ENCODE measurements at places on chromosomes 16 and 17.
A peak's percentile ranks its signal among the peaks of the same experiment; 100 is the strongest.

DNA sequence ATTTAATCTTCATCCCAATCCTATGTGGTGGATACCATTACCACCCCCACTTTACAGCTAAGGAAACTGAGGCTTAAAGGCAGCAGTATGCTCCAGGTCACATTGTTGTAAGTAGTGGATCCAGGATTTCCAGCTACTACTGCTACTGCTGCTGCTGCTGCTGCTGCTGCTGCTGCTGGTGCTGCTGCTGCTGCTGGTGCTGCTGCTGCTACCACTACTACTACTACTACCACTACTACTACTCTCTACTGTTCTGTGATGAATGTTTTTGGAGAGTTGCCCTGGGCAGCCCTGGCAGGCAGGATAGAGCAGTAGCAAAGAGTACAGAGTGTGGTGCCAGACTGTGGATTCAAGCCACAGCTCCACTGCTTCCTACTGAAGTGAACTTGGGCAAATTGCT, 49.3 kb upstream of the SLC12A3 start:
- DNase-seq, result no peak

DNA sequence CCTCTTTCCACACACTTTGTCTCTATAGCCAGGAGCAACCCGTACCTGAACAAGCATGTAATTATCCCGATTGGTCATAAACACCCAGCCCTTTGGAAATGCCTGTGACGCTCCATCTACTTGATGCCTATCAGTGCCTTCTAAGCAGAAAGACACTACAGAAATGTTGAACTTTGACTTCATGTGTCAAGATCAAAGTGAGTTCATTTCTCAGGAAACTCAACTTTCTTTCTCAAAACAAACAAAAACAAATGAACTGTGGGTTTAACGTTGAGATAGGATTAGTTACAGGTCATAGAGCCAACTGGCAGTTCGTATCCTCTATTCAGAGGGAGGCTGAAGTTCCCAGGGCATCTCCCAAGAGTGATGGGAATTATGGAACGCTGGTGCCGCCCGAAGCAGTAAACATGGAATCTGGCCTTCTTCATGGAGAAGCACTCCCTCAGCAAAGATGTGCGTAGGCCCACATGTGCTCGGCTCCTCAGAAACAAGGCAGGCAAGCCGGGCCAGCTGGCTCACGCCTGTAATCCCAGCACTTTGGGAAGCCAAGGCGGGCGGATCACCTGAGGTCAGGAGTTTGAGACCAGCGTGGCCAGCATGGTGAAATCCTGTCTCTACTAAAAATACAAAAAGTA, 9.5 kb downstream of the SLC6A4 start:
- peak; percentile 17 for DNase-seq

DNA sequence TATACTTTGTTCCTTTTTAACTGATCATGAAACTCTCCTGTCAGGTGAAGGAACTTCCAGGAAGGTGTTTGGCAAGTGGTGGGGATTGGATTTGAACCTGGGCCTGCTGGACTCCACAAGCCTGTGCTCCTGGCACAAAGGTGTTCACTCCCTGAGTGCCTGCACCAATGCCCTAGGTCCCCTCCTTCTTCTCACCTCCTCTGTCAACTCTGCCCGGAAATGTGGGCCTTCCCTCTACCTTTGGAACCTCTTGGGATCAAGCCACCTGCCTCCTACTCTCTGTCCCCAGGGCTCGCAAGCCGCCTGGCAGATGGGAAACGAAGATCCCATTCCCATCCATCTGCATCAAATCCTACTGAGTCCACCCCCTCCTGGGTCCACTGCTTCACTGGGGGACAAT, 40.0 kb downstream of the RTN4RL1 start:
- DNase-seq, result no peak

GRCh38 chr16:53844804-53845203, 140.8 kb downstream of the FTO start:
- DNase-seq, result no peak

GRCh38 chr17:39573447-39574298, 34.0 kb downstream of the NEUROD2 start:
- no peak for DNase-seq

DNA sequence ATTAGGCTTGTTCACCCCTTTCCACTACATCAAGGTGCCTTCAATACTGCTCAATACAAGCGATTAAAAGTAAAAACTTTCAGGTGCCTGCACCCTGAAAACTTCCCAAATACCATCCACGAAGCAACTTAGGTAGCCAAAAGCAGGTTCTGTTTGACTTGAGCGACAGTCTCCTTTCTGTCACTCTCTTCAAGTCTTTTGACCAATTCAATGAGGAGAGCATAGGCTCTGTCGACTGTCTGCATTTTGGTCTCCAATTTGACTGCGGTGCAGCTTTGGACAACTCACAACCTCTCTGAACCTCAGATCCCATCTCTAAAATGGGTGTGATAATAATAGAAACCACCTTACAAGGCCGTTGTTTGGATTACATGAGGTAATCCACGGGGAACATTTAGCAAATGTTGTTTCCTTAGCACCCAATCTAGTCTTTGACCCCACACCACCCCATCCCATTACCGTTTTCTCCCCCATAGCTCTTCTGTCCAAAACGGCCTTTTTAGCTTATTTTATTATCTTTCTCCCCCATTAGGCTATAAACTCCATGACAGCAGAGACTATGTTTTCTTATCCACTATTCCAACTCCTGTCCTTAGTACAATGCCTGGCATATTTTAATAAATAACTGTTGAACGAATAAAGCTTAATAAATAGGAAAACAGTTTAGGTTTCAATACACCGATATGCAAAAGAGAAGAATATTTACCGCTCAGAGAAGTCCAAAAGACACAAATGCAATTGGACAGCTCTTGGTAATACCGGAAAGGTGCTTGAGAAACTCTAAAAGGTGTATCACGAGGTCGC, 999 bp downstream of the MARF1 start:
- no peak for DNase-seq

DNA sequence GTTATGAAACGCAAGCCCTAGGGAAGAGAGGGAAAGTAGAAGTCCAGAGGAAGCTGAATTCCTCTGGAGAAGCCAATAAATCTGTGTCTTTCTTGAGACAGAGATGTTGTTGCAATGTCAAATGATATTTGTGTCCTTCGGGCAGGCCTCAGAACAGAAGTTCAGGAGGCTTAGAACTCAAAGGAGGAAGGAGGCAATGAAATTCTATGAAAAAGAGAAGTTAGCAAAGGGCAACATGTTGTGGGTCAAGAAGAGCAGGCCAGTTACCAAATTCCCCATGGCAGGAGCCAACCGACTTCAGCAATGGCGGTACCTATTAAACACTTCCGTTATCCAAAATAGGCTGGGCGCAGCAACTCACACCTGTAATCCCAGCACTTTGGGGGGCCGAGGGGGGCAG, 109.0 kb upstream of the DHX40 start:
- no peak for DNase-seq

- no peak for DNase-seq
Observed at GRCh38 chr17:9255833-9256232, 234.5 kb downstream of the NTN1 start.

GRCh38 chr17:17573912-17574311, 17.6 kb downstream of the PEMT start:
- no peak for DNase-seq

DNA sequence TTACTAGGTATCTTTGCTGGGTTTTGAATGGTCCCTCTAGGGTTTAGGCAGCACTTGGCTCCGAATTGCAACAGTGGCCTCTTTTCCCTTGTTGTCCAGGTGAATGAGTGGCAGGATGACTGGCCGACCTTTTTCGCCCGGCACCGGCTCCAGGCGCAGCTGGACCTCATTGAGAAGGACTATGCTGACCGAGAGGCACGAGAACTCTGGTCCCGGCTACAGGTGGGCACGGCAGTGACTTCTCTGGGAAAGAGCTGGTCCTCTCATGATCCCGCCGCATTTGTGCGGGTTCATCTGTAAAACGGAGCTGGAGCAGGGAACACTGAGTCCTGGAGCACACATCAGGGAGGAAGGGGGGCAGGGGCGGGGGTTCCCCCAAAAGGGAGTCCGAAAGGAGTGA, 3.1 kb upstream of the TBCD start:
- DNase-seq, result no peak

- peak; percentile 68 for DNase-seq
Observed at GRCh38 chr16:57614536-57614935, 13.9 kb upstream of the ADGRG1 start.

DNA sequence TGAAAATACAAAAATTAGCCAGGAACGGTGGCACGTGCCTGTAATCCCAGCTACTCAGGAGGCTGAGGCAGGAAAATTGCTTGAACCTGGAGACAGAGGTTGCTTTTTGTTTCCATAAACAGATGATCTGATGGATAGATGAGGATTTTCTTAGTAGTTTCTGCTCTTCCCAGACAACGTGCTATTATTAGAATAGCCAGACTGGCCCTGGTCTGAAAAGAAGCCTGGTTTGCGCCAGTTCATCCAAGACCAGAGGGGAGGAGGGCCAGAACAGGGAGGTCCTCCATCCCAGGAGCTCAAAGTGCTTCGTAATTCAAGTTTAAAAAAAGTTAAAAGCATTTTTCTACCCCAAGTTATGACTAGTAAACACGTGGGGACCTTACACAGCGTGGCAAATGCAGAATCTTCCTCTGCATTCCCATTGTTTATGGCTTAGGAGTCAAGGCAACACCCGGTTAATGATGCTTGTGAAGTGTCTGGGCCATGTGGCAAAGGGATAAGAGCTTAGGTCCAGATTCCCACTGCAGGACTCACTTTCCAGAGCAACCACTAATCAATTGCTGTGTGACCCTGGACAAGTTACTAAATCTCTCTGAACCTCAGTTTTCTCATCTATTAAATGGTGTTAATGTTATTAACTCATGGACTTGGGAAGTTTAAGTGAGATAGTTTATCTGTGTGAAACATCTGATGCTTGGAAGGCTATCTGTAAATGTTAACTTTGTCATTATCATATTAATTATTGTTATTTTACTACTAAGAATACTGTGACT, 205.4 kb downstream of the CCDC182 start:
- DNase-seq, result no peak

DNA sequence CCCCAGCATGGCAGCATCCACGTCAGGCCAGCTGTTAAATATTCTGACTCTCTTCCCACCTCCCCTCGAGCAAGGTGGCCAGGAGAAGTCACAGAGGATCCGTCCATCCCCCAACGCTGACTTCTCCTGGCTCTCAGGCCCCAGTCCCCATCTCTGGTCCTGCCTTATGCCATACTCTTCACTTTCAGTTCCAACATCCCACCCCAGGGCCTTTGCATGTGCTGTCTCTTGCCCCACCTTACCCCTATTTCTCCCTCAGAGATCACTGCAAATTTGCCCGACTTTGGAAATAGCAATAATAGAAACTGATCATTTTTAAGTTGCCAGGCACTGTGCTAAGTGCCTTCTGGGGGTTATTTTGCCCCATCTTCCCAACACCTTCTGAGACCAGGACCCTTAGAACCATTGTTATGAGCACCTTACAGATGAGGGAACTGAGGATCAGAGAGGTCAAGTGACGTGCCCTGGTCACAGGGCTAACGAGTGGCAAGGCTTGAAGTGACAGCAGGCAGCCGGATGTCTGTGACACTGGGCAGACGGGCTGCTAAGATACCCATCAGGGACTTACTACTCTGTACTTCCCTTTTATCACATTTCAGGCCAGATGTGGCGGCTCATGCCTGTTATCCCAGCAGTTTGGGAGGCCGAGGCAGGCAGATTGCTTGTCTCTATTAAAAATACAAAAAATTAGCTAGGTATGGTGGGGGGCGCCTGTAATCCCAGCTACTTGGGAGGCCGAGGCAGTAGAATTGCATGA, 17.7 kb downstream of the HID1 start:
- DNase-seq, result no peak

- no peak for DNase-seq
Observed at GRCh38 chr16:10808218-10808617, 10.4 kb downstream of the TVP23A start.

DNA sequence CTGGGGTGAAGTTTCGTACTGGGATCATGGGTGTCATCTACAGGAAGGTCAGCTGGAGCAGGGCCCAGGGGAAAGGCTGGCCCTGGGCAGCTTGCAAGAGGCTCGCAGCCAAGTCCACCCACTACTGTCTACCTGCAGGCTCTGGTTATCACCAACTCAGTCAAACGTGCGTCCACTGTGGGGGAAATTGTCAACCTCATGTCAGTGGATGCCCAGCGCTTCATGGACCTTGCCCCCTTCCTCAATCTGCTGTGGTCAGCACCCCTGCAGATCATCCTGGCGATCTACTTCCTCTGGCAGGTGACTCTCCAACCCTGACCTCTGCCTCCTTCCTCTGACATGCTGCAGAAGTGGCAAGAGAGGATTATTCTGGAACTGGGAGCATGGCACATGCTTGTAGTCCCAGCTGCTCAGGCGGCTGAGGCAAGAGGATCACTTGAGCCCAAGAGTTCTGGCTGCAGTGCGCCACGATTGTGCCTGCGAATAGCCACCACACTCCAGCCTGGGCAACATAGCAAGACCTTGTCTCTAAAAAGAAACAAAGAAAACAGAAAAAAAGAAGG, 29.2 kb downstream of the ABCC3 start:
- no peak for DNase-seq

DNA sequence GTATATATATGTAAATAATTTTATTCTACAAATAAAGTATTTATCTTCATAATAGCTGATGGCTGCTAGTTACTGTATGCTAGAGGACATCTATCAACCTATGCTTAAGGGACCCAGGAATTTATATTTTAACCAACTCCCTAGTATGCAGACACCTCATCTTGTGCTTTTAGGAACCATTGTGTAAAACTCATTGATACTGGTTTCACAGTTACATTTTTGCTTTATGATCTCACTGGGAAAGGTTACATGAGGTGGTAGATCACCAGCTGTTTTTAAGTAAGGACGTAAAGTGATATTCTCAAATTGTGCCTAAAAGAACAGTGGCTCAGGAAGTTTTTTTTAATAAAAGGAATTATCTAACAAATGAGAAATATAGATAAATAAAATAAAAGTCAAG, 56.4 kb downstream of the VMP1 start:
- no peak for DNase-seq

DNA sequence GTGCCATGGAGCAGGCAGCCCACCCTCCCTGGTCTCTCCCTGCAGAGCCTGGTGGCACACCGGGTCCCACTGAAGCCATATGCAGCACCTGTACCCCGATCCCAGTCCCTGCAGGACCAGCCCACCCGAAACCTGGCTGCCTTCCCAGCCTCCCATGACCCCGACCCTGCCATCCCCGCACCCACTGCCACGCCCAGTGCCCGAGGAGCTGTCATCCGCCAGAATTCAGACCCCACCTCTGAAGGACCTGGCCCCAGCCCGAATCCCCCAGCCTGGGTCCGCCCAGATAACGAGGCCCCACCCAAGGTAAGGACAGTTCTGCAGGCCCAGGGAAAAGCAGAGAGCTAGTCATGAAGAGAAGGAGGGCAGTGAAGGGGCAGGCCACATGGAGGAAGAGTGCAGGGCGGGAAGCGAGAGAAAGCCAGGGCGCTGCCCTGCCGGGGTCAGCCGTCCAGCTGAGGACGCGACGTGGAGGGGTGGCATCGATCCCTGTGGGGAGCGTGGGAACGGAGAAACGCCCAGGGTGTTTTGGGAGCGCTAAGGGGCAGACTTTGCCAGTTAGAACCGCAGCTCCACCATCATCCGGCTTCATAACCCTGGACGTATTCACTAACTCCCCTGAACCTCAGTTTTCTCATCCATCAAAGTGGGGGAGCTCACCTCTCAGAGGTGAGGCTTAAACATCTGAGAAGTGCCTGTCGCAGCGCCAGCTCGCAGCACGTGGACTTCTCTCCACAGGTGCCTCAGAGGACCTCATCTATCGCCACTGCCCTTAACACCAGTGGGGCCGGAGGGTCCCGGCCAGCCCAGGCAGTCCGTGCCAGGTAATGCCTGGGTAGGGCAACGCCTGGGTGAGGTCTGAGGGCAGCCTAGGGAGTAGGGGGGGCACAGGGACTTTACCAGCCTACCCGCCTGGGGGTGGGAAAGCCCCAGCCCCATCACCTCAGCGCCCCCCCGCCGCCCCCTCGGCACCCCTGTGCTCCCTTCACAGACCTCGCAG, 7.6 kb upstream of the C17orf107 start:
- DNase-seq, result no peak

Data from coronary artery (tissue), 2 donors.